Skin of body (tissue), 3 donors: ENCODE measurements at places on chromosomes 5 and 9. TPM values are rescaled to one million over a fixed set of nuclear protein-coding genes. Genes with fewer than 3 reads are reported as not detected.

Gene LOX
- 170 TPM for total RNA-seq

Gene PRR16
- 12.4 TPM for total RNA-seq

Gene NFIL3
- total RNA-seq, result 52.2 TPM

Gene PRKACG
- not detected for total RNA-seq

Gene GRM6
- not detected for total RNA-seq

Gene PCDHGB6
- total RNA-seq, result 5.6 TPM

Gene TMOD1
- total RNA-seq, result 9.3 TPM

Gene ZNF484
- total RNA-seq, result 13.7 TPM

Gene PPP3R2
- total RNA-seq, result not detected

Gene ERGIC1
- total RNA-seq, result 44.3 TPM

Gene URM1
- total RNA-seq, result 18.9 TPM

Gene C1QTNF3
- 34.8 TPM for total RNA-seq

Gene OTP
- not detected for total RNA-seq

Gene BTNL8
- total RNA-seq, result 0.49 TPM

Gene COL5A1
- 349 TPM for total RNA-seq

Gene MSMP
- total RNA-seq, result not detected

Gene PRDM9
- total RNA-seq, result not detected

Gene AMBP
- 0.30 TPM for total RNA-seq

Gene ERCC8
- total RNA-seq, result 14.7 TPM

Gene FABP6
- total RNA-seq, result not detected

Gene ABL1
- 35.5 TPM for total RNA-seq
